ENCODE measurements at places on chromosomes 4 and X.

DNA sequence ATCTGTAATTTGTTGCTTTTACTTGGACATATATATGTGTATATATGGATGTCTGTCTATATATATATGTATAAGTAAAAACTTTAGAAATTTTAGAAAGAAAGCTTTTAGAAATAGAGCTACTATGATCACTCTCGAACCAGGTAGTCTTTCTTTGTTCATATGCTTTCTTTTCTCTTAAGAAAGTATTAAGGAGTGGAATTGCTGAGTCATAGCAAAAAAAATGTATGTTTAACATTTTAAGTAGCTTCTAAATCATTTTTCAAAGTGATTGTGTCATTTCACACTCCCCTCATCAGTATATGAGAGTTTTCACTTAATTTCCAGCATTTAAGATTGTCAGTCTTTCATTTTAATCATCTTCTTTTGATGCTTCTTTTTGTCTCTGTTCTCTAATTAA lies 447.9 kb upstream of the TECRL start:
- DNase-seq: no peak

GRCh38 chrX:103404231-103405008 lies 28.1 kb downstream of the BEX3 start:
- no peak for DNase-seq

GRCh38 chrX:19057856-19058255 lies 64.4 kb downstream of the ADGRG2 start:
- DNase-seq: no peak

DNA sequence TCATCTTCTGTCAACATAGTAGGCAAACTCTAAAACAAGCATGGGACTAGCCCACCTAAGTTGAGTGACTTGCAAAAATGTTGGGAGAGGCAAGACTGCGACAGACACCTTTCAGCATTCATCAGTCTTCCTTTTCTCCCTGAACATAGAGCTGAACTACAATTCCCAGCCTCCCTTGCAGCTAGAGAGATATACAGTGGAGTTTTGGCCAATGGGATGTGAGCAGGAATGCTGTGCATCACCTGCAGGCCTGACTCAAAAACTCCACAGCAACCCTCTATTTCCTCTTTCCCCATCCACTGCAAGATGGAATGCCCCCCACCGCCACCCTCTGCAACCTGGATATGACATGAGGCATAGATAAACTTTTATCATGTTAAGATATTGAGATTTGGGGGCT lies 66.5 kb downstream of the PDHA1 start:
- DNase-seq: no peak

DNA sequence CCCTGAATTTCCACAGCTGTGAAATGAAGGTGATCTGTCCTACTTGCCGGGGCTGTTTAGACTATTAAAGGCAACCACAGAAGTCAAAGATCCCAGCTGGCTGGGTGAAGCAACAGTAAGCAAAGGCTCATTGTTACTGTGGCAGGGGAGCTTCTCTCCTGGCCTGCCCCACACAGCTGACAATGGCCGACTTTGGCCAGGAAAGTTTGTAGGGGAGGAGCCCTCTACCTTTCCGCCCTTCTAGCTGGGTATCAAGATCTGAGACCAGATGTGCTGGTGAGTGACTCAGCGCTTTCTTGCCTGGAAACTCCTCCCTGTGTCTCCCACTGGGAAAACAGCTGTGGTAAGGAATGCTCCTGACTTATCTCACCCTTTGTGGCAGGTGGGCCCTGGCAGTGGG lies 21.1 kb downstream of the RASSF6 start:
- DNase-seq: no peak

DNA sequence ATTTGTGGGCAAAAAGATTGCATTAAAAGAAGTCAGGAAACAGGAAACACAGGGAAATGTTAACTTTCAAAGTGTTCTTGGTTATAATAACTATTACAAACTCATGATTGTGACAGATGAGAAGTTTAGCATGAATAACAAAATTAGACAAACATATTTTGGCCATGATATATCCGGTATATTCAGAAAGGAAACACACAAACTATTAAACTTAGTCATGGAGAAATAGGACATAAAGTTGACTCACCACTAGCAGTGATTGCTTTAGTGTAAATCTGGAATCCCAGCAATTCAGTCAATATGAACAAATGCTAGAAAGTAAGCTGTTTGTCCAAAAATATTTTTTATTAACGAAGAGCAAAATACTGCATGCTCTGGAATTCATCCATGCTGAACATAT lies 1299.9 kb downstream of the C4orf33 start:
- no peak for DNase-seq

DNA sequence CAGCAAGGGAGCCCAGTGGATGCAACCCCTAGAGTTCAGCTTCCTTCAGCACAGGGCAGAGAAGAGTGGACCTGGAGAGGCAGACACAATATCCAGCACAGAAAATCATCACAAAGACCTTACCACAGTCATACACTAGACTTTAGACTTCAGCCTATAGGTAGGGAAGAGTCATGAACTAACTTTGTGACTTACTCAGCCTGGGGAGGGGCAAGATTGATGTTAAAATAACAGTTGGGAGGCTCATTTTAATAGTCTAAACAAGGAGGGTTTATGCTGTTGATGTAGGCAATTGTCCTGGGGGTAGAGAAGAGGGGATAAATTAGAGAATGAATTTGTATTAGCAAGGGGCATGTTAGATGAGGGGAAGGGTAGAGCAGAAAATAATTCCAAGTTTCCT lies 124.2 kb downstream of the SOWAHB start:
- no peak for DNase-seq

GRCh38 chrX:12958059-12958458 lies 16.9 kb upstream of the TMSB4X start:
- DNase-seq: no peak

DNA sequence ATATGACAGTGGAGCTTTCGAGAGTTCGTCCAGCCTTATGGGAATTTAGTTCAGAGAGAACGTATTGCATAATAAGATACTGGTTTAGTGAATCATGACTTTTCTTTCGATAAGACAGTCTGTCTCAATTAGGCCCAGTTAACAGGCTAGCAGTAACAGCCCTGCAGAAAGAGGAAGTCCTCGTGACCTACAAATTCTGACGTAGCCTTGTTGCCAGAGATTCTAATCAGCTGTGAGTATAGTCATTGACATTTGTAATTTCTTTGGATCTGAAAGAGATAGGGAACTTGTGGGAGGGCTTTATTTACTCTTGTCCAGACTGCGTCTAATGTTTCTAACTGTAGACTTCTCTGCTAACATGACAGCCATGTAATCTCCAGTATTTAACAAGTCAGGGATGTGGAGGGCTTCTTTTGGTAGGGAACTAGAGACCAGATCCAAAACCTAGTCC lies 15.8 kb downstream of the ART3 start:
- no peak for DNase-seq

DNA sequence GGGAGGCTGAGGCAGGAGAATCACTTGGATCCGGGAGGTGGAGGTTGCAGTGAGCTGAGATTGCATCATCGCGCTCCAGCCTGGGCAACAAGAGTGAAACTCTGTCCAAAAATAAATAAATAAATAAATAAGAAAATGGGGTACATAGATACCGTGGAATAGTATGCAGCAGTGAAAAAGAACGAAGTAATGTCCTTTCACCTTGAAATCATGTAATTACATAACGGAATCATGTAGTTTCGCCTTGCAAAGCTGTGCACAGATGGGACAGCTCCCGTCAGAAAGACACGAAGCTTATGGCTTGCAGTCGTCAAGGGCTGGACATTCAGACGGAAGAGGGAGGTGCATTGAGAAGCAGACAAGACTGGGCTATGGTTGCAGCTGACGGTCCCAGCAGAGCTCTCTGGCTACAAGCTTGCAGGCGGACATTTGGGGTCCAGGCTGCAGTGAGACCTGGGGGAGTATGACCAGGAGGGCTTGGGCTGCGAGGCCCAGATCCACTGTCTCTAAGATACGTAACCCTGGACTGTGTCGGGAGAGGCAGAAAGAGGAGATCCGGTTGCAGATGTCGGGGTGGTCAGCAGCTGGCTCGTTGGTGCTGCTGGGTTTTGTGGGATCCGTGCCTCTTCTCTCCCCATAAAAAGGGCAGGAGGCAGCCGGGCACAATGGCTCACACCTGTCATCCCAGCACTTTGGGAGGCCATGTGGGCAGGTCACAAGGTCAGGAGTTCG lies 6.2 kb upstream of the P2RY8 start:
- no peak for DNase-seq

GRCh38 chr4:39931441-39931901 lies 46.2 kb downstream of the PDS5A start:
- no peak for DNase-seq

- DNase-seq: no peak
Measured at GRCh38 chrX:65657659-65658058, 9.8 kb upstream of the MSN start.

- no peak for DNase-seq
Measured at GRCh38 chrX:51024106-51024696, 113.7 kb downstream of the BMP15 start.

- DNase-seq: no peak
Measured at GRCh38 chr4:153652051-153652784, 31.9 kb upstream of the TLR2 start.

DNA sequence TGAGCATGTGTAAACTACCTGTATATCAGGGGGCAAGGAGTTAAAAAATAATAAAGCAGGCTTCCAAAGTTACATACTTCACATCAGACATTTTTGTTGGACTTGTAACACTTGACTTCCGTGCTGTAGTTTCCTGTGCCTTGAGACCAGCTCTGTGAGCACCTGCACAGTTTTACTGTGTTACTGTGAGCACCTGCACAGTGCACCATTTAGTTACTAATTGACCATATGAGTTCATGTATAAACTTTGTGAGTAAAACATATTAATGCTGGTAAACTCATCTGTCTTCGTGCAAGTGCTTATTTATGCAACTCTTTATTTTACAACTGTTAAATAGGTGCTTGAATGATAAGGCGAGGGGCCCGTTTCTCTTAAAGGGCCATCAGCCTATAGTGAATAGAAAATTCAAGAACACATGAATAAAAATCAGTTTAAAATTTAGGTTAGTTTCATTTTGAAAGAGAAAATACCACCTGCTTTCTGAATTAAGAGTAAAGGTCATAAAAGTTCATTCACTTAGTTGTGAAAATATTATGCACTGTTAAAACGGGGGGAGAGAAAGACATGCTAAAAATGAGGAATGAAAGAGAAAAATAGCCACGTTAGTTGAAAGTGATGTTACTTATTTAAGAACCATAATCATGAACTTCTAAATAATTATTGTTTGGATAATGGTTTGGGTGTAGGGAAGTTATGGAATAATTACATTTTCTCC lies 42.4 kb downstream of the USP9X start:
- no peak for DNase-seq

- no peak for DNase-seq
Measured at GRCh38 chr4:10506077-10506476, 48.9 kb upstream of the ZNF518B start.

- DNase-seq: no peak
Measured at GRCh38 chrX:22690116-22690515, 309.6 kb upstream of the DDX53 start.

DNA sequence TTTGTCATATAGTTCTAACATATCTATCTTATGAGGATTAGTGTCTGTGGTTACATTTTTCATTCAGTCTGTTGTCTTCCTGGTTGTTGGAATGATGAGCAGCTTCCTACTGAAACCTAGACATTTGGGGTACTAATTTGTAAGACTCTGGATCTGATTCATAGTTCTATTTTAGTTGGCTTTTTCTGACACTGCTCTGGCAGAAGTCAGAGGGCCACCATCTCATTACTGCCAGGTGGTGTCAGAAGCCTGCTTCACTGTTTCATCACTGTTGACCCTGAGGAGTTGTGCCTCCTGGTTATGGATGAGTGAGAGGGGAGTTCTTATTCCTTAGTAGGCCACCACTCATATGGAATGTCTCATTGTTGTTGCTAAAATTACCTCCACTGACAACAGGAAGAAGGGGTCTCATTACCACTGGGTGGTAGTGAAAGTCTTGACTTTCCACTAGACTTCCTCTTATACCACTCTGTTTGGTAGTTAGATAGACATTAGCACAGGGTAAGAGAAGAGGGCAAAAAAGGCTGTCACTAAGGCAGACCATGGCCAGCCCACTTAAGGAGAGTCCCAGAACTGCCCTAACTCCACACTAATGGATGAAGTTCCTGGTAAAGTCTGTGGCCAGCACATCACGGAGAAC lies 395.2 kb downstream of the SPOCK3 start:
- no peak for DNase-seq

GRCh38 chrX:39894683-39895082 lies 203.1 kb downstream of the BCOR start:
- DNase-seq: no peak

DNA sequence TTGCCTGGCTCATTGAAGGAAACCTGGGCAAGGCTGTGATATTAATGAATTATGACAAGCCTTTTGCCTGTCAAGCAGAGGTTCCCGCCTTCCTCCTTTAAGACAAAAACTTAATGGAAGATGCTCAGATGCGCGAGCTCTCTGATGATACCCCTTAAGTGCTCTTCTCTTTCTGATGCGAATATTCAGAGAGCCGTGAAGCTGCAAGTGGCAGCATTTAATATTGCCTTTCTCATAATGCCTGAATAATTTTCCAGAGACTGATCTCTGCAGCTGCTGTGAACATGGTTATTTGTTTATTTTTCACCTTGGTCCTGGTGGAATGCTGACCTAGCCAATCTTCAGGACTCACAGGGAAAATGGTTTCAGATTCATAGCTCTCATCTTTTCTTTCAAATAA lies 251.8 kb downstream of the TENM3 start:
- no peak for DNase-seq

DNA sequence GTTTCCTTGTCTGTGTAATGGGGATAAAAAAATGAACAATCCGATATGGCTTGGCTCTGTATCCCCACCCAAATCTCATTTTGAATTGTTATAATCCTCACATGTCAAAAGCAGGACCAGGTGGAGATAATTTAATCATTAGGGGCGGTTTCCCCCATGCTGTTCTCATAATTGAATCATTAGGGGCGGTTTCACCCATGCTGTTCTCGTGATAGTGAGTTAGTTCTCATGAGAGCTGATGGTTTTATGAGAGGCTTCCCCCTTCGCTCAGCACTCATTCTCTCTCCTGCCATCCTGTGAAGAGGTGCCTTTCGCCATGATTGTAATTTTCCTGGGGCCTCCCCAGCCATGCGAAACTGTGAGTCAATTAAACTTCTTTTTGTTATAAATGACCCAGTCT lies 633.5 kb downstream of the RAPGEF2 start:
- DNase-seq: no peak

GRCh38 chrX:103376979-103377324 lies 614 bp downstream of the BEX3 start:
- no peak for DNase-seq

DNA sequence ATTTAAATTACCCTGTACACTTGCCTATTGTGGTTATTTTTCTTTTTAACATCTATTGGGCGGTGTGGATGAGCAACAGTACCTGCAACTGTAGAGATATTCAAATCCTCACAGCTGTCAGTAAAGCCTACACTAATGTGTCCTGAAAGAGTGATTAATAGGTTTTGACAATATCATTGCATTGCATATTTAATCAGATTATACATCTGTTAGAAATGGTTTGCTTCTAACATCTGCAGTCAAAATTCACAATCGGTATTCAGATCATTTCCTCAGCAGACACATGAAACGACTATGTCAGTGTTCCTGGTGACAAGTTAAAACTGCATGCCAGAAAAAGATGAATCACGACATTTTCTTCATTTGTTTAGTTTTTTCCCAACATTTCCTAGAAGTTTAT lies 254.6 kb upstream of the EPHA5 start:
- DNase-seq: no peak

GRCh38 chr4:6126971-6127745 lies 73.2 kb downstream of the JAKMIP1 start:
- no peak for DNase-seq

- no peak for DNase-seq
Measured at GRCh38 chr4:135238940-135239339, 1037.4 kb upstream of the PABPC4L start.
